A549 treated with CORT108297 at 1 μM for 4 hours (cell line): ENCODE measurements at places on chromosomes 2 and 18. TPM values are rescaled to one million over a fixed set of nuclear protein-coding genes. Genes with fewer than 3 reads are reported as not detected.

SKA1 gene
- total RNA-seq: 11.4 to 14.9 TPM (median 12.0 TPM) in 5 replicates

TMEM200C gene
- 0.04 to 0.05 TPM in 2 of 5 replicates, not detected in the others for total RNA-seq

MBP gene
- total RNA-seq: 20.7 to 29.7 TPM (median 23.3 TPM) in 5 replicates

FEV gene
- total RNA-seq: not detected in 5 replicates

SP5 gene
- total RNA-seq: 0.05 TPM in 1 of 5 replicates, not detected in the others

IL36A gene
- total RNA-seq: not detected in 5 replicates

MBD1 gene
- total RNA-seq: 27.6 to 38.6 TPM (median 37.7 TPM) in 5 replicates
